ENCODE measurements at places on chromosomes 5 and 9.

DNA sequence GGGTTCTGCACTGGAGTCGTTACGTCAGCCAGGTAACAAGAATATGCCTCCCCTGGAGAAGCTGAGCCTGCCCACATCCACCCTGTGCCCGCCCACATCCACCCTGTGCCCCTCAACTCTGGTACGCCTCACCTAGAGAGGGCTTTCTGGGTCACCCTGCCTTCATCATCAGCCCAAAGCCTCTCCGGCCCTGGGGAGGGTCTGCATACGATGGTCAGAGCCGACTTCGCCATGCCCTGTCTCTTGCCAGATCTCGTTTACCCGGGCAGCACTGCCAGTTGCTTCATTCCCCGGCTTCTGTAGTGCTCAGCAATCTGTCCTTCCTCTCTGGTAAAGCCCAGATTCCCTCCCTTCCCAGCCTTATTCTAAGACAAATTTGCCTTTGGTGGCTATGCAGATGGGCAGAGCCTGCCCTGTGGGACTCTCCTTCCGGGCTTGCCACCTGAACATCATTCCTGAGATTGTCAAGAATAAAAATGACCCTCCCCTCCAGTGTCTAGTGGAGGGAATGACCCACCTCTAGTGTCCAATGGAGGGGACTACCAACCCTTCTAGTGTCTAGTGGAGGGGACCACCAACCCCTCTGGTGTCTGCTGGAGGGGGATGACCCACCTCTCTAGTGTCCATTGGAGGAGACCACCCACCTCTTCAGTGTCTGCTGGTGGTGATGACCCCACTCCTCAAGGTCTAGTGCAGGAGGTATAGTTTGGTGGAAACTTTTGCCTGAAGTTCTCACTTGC, 3.4 kb downstream of the PLEKHG4B start:
- no peak for DNase-seq

DNA sequence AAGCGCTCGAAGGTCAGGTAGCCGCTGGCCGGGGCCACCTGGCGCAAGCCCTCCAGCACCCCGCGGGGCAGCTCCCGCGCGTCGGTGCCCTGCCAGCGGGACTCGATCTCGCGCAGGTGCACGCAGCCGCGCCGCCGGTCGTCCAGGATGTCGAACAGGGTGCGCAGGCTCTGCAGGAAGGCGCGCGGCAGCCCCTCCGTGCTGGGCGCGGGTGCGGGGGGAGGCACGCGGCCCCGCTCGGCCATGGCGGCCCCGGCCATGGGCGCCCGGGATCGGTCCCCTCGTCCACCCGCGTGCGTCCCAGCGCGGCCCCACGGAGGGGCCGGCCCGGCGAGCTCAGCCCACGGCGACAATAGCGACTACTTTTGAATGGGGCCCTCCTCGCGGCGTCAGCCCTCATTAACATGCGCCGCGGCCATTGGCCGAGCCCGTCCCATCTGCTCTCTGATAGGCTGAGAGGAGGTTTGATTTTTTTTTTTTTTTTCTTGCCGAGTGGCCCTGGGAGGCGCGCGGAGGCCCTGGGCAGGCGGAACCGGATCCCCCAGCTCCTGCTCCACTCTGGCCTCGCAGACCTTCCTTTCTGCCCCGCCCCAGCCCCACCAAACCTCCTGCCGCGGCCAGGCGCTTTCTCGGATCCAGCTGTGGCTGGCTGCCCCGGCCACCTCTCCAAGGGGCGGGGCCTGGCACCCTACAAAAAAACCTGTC, at the start of gene SAPCD2:
TSS of gene SAPCD2 (minus strand) at position 357 of the 705 bp plus-strand sequence. CDS start at position 260, 97 bp downstream.
- peak; percentile 90 for DNase-seq

- DNase-seq = no peak
Measured at GRCh38 chr9:37370282-37370681, 52.2 kb upstream of the GRHPR start.

DNA sequence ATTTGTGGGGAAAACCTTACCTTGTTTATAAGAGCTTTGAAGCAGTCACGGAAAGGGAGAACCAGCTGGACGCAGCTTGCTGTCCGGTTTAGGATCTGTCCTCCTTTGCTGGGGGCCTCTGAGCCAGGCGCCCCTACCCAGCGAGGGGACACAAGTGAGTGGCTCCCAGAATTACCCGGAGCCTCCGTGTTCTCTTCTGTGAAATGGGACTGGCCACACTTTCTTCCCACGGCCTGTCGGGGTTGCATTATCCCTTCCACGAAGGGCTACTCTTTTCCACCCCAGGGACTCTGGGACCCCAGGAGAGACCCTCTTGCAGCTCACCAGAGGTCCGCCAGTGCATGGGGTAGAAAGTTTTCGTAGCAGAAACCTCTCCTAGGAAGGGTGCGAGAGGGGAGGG, 477 bp upstream of the GBGT1 start:
- DNase-seq = no peak

- DNase-seq = no peak
Measured at GRCh38 chr9:109371374-109371773, 50.5 kb upstream of the EPB41L4B start.

- no peak for DNase-seq
Measured at GRCh38 chr9:76370396-76371023, 23.7 kb downstream of the RFK start.

DNA sequence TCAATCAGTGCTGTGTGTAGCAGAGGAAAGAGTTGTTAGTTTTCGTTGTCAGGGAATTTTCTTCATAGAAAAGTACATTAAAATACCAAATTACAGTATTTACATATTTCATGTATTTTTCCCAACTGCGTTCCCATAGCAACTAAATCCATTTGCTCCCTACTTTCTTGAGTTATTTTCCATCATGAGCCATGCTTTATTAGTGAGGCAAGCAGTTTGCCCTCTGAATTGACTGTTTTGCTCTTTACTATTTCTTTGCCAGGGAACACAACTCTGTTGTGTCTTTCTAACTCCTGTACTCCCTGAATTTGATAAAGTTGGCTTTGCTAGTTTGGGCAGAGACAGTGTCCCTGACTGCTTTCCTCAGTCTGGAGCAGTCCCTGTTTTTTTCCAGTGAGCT, 276.2 kb upstream of the SLC30A5 start:
- DNase-seq = no peak

- no peak for DNase-seq
Measured at GRCh38 chr5:142845402-142845921, 75.3 kb downstream of the ARHGAP26 start.

DNA sequence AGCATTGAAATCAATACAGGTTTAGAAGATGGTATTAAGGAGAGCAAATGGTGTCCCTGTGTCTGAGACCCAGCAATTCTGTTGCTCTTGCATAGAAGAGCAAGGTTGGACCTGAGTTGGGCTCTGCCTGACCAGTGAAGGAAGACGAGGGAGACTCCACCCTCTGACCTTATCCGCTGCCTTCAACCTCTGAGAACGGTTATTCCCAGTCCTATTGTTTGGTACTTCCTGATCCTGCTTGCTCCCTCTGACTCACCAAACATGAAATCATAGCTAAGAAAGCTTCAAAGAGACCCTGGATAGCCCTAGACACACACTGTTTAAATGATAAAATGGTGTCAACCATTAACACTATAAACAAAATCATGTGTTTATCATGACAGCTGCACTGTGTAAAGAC, 218.5 kb downstream of the PLK2 start:
- peak; percentile 40 for DNase-seq

GRCh38 chr9:122088880-122089706, 4.0 kb downstream of the TTLL11 start:
- DNase-seq = no peak

GRCh38 chr5:143106174-143106573, 297.3 kb downstream of the NR3C1 start:
- DNase-seq = peak; percentile 79

DNA sequence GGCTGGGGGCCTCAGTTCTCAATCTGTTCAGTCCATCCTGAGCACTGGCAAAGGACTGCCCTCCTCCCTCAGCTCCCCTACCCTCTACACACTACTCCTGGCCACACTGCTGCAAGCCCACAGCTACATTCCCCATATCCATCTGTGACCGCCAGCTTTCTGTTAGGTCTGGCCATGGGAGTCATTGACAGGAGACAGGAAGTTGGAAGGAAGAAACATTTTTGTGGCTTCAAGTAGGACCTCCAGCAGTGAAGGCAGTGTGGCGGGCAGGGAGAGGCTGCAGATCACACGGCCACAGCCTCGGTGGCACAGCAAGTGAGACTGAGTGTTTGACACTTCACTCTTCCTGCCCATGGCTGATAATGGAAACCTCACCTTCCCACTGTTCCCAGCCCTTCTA, 55.9 kb downstream of the SECISBP2 start:
- no peak for DNase-seq

DNA sequence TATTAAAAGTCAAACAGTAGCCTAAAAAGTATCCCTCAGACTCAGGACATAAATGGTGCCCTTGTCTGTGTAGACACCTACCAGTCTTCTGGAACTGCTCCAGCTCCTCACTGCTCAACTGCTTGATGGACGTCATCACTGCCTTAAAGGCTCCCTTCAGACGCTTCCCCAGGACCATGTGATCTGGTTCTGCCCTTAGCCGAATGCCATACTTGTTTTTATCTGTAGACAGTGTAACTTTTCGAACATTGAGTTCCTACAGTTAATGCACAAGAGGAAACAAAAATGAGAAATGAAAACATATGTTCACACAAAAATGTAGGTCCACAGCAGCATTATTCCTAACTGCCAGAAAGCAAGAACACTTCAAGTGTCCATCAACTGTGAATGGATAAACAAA, 46.2 kb downstream of the IARS1 start:
- DNase-seq = peak; percentile 17

DNA sequence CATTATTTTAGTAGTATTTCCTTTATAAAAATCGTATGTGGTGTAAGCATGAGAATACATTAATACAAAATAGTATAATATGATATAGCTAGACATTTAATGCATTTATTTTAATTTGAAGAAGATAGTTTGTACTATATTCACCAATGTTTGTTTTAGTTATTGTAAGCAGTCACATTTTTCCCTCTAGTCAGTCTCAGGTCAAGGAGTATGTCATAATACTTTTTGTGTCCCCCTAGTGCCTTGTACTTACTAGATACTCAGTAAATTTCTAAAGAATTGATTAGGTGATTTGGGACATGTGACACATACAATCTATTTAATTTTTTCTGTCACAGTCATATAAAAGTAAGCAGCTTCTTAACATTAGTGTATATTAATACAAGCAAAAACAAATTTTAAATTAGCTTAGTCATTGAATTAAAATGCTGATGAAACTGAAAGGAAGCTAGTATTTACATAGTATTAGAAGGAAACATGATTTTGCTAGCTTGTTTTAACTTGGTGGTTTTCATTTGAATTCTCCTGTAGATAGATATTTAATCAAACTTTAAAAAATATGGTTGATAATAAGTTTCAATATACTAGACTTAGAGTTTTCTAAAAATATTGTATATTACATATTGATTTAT, 242.2 kb downstream of the FER start:
- DNase-seq = no peak

- DNase-seq = no peak
Measured at GRCh38 chr5:38167562-38167996, 90.8 kb upstream of the EGFLAM start.

DNA sequence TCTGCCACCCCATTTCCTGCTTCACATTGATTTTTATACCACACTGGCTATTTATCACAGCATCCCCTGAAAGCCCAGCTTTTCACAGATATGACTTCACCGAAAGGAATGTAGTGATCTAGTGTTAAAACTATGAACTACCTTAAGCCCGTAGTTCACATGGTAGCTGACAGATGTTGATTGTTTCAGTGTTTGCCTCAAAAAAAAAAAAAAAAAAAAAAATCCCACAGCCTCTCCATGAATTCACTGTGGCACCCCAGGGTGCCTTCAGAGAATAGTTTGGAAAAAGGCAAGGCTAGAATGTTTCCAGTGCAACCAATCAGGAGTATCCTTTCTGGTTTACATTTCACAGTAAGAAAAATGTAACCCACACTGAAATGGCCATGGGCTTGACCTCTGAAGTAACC, 37.1 kb downstream of the GLIS3 start:
- DNase-seq = peak; percentile 58

Measured in MCF 10A (cell line).